ENCODE measurements at places on chromosomes 4 and X.

GRCh38 chr4:109301651-109302360, 652 bp downstream of the COL25A1 start:
- DNase-seq: no peak

DNA sequence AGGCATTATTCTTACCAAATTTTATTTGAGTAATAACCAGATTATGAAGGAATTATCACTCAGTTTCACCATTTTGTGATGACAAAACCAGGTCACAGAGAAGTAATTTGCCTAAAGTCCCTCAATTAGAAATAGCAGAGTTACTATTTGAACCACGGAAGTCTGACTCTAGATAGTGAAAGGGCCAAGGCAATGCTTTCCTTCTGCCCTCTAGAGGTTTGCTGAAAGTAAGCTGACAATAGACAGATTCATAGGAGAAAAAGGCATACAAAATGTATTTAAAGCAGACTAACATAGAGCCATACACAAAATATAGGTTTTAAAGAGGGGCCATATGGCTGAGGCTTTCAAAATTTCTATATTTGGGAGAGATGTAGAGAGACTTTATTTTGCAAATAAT, 43.1 kb downstream of the CXXC4 start:
- no peak for DNase-seq

- DNase-seq: no peak
Observed at GRCh38 chr4:47383829-47384427, 79.6 kb downstream of the COMMD8 start.

GRCh38 chr4:100299046-100299840, 109.0 kb upstream of the DDIT4L start:
- DNase-seq: no peak

- no peak for DNase-seq
Observed at GRCh38 chr4:6560416-6561172, 14.4 kb upstream of the MAN2B2 start.

GRCh38 chrX:26918631-26919030, 544.5 kb downstream of the PPP4R3C start:
- DNase-seq: no peak

GRCh38 chr4:113069212-113069892, 19.9 kb downstream of the ANK2 start:
- no peak for DNase-seq

DNA sequence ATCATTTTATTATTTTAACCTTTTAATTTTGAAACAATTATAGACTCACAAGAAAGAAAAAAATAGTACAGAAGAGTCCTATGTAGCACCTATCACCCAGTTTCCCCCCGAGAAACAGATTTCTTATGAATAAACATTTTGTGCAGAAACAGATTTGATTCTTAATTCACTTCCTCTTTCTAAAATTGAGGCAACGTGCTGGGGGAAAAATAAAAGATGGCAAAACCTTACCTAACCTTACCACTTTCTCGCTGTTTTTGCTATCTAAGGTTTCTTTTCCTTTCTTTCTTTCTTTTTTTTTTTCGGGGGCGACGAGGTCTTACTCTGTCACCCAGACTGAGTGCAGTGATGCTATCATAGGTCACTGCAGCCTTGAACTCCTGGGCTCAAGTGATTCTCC, 4.3 kb upstream of the CLNK start:
- no peak for DNase-seq

- DNase-seq: no peak
Observed at GRCh38 chrX:116873671-116874070, 410.9 kb upstream of the CT83 start.

GRCh38 chr4:63528256-63528991, 880.8 kb downstream of the TECRL start:
- DNase-seq: no peak

GRCh38 chrX:960821-961220, 251.6 kb downstream of the CRLF2 start:
- DNase-seq: no peak

DNA sequence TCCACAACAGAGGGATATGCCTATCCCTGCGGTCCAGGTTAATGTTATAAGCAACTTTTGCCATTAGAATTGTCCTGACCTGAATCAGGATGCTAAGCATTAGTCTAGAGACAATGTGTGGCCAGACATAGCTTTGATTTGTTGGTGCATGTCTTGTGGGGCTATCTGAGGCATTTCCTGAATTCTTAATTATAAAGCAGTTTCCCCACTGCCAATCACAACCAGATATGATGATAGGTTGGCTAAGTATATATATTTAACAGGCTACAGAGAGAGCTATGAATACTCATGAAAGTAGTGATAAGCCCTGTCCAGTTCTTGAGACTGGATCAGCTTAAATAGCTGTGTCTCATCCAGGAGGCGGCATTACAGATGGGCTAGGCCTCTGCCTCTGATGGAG, 37.8 kb upstream of the ZNF81 start:
- no peak for DNase-seq

DNA sequence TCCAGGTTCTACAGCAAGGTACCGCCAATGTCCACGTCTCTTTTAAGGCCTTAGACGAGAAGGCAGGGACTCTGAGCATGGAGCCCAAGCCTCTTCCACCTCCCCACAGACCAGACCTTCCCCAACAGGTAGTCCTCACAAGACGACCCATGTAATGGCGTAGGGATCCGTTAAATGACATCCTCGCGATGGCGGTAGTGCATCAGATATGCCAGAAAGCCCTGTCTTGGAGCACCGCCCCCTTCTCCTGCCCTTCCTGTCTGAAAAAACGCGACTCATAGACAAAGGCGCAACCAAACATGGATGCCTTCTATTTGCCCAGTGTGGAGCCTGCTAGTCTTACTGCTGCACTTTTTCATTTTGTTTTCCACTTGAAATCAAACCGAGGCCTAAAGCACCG, 185.4 kb downstream of the OR13H1 start:
- no peak for DNase-seq

GRCh38 chr4:164239976-164240375, 514.0 kb upstream of the SMIM31 start:
- DNase-seq: no peak

DNA sequence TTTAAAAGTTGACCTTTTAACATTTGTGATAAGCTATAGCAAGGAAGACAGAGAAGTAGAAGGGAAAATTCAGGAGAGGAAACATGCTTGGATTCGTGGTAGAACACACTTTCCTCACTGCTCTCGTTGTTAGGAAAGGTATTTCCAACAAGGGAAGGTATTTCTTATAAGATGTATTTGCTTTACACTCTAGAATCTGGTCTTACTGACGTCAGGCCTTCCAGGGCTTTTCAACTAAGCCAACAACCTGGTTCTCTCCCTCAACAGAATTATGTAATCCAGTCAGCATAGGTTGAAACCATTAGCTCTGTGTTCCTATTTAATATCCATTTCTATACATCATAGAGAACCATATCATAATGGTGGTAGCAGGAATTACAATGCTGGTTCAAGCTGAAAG, 241.9 kb downstream of the SLC39A8 start:
- no peak for DNase-seq

DNA sequence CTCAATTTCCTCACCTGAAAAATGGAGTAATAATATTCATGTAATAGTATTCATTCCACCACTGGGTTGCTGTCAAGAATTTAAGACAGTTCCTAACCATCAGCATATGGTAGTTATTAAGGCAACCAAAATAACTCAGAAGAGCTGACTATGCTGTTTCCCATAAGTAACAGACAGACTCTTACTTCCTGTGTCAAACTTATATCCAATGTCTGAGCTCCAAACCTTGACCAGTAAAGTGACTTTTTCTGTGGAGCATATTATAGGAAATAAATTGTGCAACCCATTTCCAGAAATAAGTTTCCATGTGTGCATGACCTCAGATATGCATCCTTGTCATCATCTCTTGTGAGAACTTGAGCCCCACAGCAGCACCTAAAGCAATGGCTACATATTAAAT, 78.8 kb downstream of the HADH start:
- no peak for DNase-seq

GRCh38 chr4:77911091-77911490, 48.5 kb downstream of the MRPL1 start:
- DNase-seq: no peak

- no peak for DNase-seq
Observed at GRCh38 chrX:153707406-153707805, 16.8 kb downstream of the BCAP31 start.

DNA sequence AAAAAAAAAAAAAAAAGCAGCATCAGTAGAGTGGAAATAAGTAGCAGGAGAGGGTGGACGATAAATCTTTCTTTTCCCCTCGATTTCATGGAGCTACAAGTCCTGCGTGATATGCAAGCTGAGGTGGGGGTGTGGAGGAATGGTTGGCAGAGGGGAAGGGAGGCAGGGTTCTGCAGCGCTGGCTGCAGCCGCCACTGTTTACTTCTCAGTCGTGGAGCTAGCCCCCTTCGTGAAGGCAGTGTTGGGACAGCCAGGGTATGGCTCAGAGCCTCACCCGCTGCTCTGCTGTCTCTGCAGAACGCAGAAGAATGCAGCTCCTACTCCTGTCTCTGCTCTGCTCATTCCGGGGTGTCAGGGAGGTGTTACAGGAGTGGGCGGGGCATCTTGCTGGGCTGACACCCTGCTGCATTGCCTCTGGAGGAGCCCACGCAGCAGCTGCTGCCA, 140.6 kb downstream of the GPM6A start:
- DNase-seq: no peak

DNA sequence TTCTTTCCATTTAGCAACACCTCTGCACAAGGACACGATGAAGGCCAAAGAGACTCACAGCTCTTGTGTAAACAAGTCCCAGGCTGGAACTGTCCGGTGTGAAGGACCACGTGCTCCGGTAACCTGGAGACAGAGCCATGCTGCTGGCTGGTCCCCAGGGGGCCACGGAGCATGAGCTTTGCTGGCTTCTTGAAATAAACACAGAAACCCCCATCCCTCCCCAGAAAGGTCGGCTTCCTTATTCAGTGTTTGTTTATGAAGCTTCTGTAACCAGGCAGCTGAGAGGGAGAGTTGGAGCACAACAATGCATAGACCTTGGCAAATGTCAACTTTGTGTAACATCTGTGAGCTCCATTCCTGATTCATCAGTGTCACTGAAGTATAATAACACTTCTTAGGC, 109.4 kb downstream of the GPR143 start:
- no peak for DNase-seq

GRCh38 chr4:72208421-72209075, 176.7 kb downstream of the NPFFR2 start:
- no peak for DNase-seq

- DNase-seq: no peak
Observed at GRCh38 chr4:172009446-172010230, 196.4 kb downstream of the GALNTL6 start.

- no peak for DNase-seq
Observed at GRCh38 chr4:186790630-186791029, 67.0 kb upstream of the FAT1 start.

- DNase-seq: no peak
Observed at GRCh38 chrX:84170931-84171330, 17.1 kb downstream of the RPS6KA6 start.

DNA sequence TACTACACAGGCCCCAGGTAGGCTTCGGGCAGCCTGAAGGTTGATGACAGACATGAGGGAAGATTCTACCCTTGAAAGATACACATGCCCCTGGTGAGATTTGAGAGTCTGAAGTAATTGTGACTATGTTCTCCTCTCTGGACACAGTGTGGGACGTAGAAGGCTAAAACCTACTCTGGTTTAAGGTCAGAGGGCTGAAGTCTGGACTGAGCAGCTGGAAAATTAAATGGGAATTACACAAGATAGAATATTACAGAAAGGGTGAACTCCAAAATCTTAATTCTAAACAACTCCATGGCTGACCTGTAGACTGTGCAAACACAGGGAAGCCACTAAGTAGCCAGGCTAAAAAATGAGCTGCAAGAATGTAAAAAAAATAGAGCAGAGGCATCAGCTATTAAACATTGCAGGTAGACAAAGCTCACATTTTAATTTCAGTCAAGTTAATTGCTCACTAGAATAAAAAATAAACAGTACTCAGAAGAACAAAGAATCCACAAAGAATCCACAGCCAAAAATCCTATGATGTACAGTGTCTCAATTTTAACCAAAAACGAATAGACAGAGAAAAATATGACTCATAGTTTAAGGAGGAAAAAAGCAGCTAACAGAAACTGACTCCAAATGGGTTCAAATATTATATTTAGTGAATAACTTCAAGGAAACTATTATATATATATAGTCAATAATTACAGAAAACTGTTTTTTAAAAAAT, 170.4 kb downstream of the PCDH18 start:
- no peak for DNase-seq

GRCh38 chr4:164779811-164780216, 25.9 kb downstream of the SMIM31 start:
- no peak for DNase-seq

GRCh38 chrX:136453771-136454170, 34.0 kb upstream of the BRS3 start:
- no peak for DNase-seq

- no peak for DNase-seq
Observed at GRCh38 chr4:97645071-97645821, 498.0 kb downstream of the STPG2 start.

- DNase-seq: no peak
Observed at GRCh38 chr4:13202701-13203100, 281.4 kb downstream of the RAB28 start.

DNA sequence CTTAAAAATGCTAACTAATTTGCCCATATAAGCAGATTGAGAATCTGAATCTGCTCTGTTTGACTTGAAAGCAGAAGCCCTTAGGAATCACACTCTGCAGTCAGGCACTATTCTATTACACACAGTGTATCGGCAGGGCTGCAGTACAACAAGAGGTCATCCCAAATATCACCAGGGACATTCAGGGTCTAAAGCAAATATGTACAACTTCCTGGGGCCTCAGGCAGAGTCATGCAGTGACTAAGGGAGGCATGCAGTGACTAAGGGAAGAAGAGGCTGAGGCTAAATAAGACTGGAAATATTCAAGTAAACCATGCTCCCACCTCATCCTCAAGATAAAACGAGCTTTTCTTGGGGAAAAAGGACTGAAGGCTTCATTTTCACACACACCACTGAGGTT, 20.9 kb downstream of the MAPK10 start:
- DNase-seq: no peak

- no peak for DNase-seq
Observed at GRCh38 chr4:181582595-181582994, 660.6 kb upstream of the TENM3 start.

Measured in activated T-cell treated with anti-CD3 and anti-CD28 coated beads for 1 hour (primary cell).